ENCODE measurements at places on chromosomes 3 and 15.
A peak's percentile ranks its signal among the peaks of the same experiment; 100 is the strongest.

DNA sequence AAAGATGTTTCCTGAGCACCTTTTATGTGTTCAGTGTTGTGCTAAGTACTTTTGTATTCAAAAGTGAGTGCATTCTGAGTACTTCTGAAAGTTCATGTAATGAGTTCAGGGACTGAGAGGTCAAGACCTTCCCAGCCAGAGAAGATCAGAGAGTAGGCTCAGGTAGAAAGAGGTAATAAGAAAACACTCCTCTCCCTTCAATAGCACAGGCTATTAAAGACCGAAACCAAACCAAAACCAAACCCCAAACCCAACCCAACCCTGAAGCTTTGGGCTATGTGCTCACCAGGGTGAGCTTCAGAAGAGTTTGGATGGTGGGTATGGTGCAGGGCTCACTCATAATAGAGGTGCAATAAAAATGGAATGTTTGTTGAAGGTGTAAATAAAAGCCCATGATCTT, 76.7 kb upstream of the FAM3D start:
- no peaks in the 10 kb centered on the region for H3K4me1 ChIP-seq
- H3K27me3 ChIP-seq, result no peaks in the 10 kb centered on the region
- no peak for DNase-seq
- H3K27ac ChIP-seq, result no peak overlapping the region

GRCh38 chr3:125552401-125552800, 32.4 kb upstream of the SNX4 start:
- no peak overlapping the region for H3K27ac ChIP-seq
- H3K4me3 ChIP-seq, result no peak overlapping the region
- H3K4me1 ChIP-seq, result no peaks in the 10 kb centered on the region
- H3K27me3 ChIP-seq, result no peaks in the 10 kb centered on the region
- no peak for DNase-seq
- H3K36me3 ChIP-seq, result peaks cover 20% of the 10 kb centered on the region

GRCh38 chr15:68382286-68383007, 49.5 kb downstream of the ITGA11 start:
- H3K27ac ChIP-seq, result peak overlapping the region; percentile 73
- no peak for DNase-seq
- peaks cover 4% of the 10 kb centered on the region for H3K36me3 ChIP-seq
- H3K4me1 ChIP-seq, result peaks cover 8% of the 10 kb centered on the region
- no peak overlapping the region for H3K4me3 ChIP-seq

GRCh38 chr3:122915300-122916055, 112.1 kb downstream of the SEMA5B start:
- DNase-seq, result peak; percentile 52
- no peak overlapping the region for H3K4me3 ChIP-seq
- H3K36me3 ChIP-seq, result no peaks in the 10 kb centered on the region
- no peaks in the 10 kb centered on the region for H3K4me1 ChIP-seq
- no peak overlapping the region for H3K27ac ChIP-seq

DNA sequence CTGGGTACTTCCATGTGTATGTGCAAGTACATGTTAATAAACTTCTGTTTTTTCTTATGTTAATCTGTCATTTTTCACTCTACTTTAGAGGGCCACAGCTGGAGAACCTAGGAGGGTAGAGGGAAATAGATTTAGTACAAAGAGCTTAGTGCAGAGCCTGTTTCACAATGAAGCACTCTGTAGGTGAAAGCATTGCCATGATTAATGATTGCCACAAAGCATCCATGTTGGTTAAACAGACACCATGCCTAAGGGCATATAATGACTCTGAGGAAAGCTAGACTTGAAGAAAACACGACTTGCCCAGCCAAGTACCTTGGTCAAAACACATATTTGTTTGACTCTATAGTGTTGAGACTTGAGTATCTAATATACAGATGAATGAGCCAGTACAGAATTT, 338.4 kb downstream of the FHIT start:
- no peaks in the 10 kb centered on the region for H3K27me3 ChIP-seq
- H3K36me3 ChIP-seq, result no peaks in the 10 kb centered on the region
- no peak overlapping the region for H3K4me3 ChIP-seq
- DNase-seq, result no peak
- H3K4me1 ChIP-seq, result no peaks in the 10 kb centered on the region

DNA sequence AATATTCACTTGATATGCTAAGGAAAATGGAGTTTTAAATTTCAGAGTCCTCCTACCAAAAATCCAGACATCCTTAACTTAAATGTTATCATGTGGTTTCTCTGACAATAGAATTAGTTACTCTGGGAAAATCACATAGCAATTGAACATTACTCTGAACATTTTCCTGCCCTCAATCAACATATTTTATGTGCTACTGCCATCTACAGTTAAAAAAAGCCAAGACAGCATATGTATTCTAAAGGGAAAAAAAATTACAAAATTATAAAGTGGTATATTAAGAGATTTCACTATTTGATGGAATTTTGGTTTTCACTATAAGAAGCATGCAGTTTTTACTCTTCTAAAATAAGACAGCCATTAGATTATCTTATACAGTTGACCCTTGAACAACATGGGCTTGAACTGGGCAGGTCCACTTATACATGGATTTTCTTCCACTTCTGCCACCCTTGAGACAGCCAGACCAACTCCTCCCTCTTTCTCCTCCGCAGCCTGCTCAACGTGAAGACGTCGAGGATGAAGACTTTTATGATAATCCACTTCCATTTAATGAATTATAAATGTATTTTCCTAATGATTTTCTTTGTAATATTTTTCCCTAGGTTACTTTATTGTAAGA, 122.3 kb downstream of the ATP1B3 start:
- H3K36me3 ChIP-seq, result no peaks in the 10 kb centered on the region
- no peak for DNase-seq
- no peak overlapping the region for H3K4me3 ChIP-seq
- H3K27me3 ChIP-seq, result no peaks in the 10 kb centered on the region
- no peak overlapping the region for H3K27ac ChIP-seq

DNA sequence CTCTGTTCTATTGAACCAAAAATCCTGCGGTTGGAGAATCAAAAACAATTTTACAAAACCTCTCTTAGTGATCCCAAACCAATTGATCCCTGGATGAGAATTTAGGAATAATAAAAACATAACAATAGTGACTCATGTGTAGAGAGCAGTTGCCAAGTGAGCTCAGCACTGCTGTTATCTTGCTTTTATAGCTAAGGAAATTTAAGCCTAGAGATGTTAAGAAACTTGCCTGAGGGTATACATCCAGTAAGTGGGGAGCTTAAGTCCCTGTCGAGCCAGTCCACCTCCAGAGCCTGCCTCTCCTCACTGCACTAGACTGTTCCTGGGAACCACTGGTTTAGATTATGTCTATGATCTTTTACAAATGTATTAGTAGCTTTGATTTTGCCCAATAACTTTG, 358.4 kb upstream of the LMCD1 start:
- H3K4me1 ChIP-seq, result no peaks in the 10 kb centered on the region
- no peak overlapping the region for H3K4me3 ChIP-seq
- no peak for DNase-seq
- no peaks in the 10 kb centered on the region for H3K27me3 ChIP-seq
- H3K27ac ChIP-seq, result no peak overlapping the region

GRCh38 chr15:99956820-99957641, 223.8 kb upstream of the LYSMD4 start:
- no peak overlapping the region for H3K4me3 ChIP-seq
- H3K4me1 ChIP-seq, result no peaks in the 10 kb centered on the region
- no peak for DNase-seq
- H3K27ac ChIP-seq, result no peak overlapping the region

DNA sequence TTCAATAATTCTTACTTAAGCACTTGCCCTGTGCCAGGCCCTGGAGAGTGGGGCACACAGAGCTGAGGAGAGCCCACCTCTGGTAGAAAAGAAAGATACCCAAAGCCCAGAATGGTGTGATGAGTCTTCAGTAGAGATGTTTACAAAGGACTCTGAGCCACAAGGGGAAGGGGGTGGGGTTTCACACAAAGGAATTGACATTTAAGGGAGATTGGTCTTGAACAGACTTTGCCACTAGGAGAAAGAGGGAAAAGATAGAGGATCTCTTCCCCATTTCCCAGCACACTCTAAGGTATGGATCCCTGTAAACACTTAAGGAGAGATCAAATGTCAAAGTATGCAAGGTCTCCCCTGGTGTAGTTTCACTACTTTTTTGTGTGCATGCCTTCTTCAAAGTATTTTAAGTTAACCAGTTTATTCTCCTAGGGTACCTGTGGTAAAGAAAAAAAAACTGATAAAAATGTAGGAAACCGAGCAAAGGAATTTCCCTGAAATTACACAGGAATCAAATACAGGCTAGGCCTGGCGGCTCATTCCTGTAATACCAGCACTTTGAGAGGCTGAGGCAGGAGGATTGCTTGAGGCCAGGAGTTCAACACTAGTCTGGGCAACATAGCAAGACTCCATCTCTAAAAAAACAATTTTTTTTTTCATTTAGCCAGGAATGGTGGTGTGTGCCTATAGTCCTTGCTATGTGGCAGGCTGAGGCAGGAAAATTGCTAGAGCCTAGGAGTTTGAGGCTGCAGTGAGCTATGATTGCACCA, 117.6 kb upstream of the SKOR1 start:
- H3K27me3 ChIP-seq, result no peaks in the 10 kb centered on the region
- H3K4me1 ChIP-seq, result no peaks in the 10 kb centered on the region
- no peak for DNase-seq
- H3K36me3 ChIP-seq, result peaks cover 6% of the 10 kb centered on the region
- no peak overlapping the region for H3K27ac ChIP-seq
- H3K4me3 ChIP-seq, result no peak overlapping the region

DNA sequence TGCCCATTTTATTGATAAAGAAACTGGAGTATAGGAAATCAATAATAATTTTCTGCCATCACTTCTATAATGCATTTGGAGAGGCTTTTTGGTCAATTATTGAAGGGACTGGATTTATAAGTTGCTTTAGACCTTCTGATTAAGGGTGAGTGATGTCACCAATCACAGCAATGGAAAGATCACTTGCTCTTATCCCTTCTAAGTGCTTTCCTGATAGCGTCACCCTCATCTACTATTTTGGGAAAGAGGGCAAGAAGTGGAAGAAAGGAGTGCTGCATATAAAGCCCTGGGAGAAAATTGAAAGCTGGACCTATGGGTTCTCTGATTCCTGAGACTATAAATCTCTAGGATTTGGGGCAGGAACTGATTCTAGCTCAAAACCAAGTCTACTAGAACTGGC, 771.3 kb downstream of the AGBL1 start:
- no peak overlapping the region for H3K27ac ChIP-seq
- no peak overlapping the region for H3K4me3 ChIP-seq
- H3K4me1 ChIP-seq, result no peaks in the 10 kb centered on the region
- no peaks in the 10 kb centered on the region for H3K36me3 ChIP-seq
- H3K27me3 ChIP-seq, result no peaks in the 10 kb centered on the region

GRCh38 chr3:112734736-112735350, 93.9 kb upstream of the CCDC80 start:
- DNase-seq, result peak; percentile 75
- no peak overlapping the region for H3K27ac ChIP-seq
- H3K4me3 ChIP-seq, result no peak overlapping the region
- no peaks in the 10 kb centered on the region for H3K36me3 ChIP-seq

GRCh38 chr3:117692416-117692995, 982.9 kb downstream of the TUSC7 start:
- H3K27ac ChIP-seq, result no peak overlapping the region
- no peaks in the 10 kb centered on the region for H3K36me3 ChIP-seq
- no peak for DNase-seq
- H3K4me1 ChIP-seq, result no peaks in the 10 kb centered on the region
- H3K27me3 ChIP-seq, result no peaks in the 10 kb centered on the region

GRCh38 chr3:47102081-47102600, 61.8 kb downstream of the SETD2 start:
- H3K4me3 ChIP-seq, result no peak overlapping the region
- no peaks in the 10 kb centered on the region for H3K4me1 ChIP-seq
- H3K36me3 ChIP-seq, result peaks cover 39% of the 10 kb centered on the region
- DNase-seq, result no peak
